ENCODE measurements at places on chromosomes 12 and 14.

GRCh38 chr14:102565331-102565887 is 27.0 kb upstream of the RCOR1 start:
- no peak for DNase-seq

- peak; percentile 22 for DNase-seq
Observed at GRCh38 chr14:53247596-53248370, 94.7 kb upstream of the DDHD1 start.

DNA sequence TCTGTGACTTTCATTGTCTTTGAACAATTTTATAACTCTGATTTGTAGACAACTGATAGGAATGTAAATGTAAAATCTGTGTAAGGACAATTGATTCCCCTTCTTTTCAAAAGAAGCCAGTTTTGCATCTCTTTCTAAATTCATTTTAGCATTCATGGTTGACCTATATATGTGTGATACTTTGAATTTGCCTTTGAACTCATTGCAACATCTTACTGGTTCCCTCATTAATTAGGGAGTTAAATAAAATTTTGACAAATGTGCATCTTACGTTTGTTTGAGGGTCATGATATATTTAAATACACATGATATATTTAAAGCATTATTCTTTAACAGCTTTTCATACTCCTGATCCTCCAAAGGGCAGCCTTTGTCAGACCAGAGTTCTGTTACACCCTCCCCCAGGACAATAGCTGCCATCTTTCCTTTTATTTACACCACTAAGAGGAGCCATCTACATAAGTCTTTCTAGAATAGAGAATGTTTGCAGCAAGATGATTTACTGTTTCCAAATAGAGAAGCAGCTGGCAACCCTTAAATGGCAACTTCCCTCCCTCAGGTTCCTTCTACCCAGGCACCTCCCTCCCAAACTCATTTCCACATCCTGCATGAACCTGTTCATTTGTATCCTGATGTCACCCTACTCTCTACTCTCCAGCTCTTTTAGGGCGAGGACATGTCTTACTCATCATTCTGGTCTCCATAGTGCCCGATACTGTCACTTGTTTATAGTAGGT is 40.2 kb upstream of the APPL2 start:
- DNase-seq: no peak

DNA sequence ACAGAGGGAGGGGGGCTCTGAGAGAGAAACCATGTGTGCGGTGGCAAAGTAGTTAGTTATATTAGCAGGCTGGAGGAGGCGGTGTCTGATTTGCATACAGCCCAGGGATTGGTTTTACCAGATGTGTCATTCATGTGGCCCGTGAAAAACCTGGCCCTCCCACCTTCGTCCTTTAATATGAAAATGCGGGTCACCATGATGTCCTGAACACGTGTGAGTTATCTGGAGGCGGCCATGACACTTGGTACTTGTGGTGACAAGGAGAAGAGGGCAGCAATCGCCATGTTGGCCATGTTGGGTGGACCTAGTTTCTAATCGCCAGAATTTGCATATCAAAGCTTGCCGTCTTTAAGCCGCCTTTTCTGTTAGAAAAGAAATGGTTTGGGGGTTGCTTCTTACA is 108.8 kb downstream of the RAD51B start:
- DNase-seq: no peak

GRCh38 chr14:100664231-100664630 is 62.5 kb upstream of the DLK1 start:
- no peak for DNase-seq

DNA sequence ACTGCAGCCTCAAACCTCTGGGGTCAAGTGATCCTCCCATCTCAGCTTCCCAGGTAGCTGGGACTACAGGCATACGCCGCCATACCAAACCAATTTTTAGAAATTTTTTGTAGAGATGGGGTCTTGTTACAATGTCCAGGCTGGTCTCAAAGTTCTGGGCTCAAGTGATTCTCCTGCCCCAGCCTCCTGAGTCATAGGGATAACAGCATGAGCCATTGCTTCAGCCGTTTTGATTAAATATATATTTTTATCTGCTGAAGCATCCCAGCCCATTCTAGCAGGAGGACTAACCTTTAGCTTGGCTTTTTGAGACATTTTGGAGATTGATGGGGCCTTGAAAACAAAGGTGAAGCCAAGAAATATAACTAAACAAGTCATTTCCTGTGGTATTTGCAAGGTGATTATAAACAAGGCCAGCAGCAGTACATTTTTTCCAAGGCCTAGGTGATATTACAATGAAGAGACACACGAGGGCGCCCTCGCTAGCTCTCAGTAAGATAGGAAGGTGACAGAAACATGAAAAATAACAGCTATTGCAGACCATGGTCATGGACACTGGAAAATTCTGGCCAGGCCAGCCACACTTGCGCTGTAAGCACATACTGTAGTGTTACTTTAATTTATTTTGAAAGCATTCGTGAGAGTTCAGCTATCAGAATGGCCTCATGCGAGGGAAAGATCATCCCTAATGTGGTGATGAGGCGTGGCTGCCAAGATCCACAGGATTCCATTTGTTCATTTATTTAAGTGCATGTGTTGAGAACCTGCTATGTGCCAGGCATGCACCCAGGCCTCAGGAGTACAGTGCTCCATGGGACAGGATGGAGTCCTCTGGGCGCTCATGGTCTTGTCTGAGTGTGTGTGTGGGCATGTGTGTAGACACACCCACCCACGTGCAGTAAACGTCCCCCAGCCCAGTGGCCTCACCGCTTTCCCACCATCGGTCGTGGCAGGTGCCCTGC is 63.5 kb downstream of the DGLUCY start:
- DNase-seq: peak; percentile 66

DNA sequence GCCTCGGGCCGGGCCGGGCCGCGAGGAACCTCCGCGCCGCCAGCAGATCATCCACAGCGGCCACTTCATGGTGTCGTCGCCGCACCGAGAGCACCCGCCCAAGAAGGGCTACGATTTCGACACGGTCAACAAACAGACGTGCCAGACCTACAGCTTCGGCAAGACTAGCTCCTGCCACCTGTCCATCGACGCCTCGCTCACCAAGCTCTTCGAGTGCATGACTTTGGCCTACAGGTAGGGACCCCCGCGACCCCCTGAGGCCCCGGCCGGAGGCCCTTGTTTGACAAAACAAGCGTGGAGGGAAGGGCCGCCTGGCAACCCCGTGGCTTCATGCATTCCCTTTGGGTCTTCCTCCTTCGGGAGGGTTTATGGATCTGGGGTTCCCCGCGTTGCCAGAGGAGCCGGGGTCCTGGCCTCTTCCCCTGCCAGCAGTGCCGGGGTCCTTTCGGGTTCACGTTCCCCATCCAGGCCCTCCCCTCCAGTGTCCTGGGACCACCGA is 526 bp downstream of the MLXIP start:
- no peak for DNase-seq

DNA sequence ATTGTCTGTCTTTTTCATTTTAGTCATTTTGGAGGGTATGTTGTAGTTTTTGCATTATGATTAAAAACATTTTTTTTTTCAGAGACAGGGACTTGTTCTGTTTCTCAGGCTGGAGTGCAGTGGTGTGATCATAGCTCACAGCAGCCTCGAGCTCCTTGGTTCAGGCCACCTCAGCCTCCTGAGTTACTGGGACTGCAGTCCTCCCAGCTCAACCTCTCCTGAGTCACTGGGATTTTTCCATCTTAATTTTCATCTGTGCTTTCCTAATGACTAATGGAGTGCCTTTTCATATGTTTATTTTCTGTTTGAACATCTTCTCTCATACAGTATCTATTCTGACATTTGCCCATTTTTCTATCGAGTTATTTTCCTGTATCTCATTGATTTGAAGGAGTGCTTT is 52.6 kb downstream of the DYRK2 start:
- DNase-seq: no peak

DNA sequence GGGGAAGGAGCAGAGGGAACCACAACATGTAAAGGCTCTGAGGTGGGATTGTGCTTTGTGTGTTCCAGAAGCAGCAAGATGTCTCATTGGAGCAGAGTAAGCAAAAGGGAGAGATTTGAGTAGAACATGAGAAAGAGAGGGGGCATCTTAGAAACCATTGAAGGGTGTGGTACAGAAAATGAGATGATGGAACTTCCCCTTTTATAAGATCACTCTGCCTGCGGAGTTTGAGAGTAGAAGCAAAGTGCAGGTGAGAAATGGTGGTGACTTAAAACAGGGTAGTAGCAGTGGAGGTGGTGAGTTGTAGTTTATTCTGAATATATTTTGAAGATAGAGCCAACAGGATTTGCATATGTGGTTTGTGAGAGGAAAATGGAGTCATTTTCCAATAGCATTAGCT is 56.0 kb downstream of the FBXO34 start:
- no peak for DNase-seq

GRCh38 chr12:34340534-34341361 is 318.5 kb downstream of the ALG10 start:
- DNase-seq: no peak

DNA sequence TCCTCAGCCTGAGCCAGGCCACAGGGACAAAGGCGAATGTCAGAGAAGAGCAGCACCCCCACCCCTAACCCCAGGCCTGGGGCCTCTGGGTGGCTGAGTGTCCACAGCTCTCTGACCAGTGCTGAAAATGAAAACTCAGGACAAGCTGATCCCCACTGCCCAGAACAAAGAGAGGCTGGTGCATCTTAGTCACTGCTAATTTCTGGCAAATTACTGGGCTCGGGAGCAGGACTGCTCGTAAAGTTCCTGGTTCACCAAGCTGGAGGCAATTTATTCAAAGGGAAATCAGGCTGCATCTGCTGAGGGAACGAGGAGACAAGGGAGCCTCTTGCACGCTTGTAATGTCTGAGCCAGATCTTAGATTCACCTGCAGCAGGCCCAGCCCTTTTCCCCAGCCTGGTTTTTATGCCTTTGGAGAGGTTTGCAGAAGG is 43.2 kb downstream of the CALM1 start:
- DNase-seq: no peak

- no peak for DNase-seq
Observed at GRCh38 chr14:52111583-52111982, 42.7 kb upstream of the NID2 start.

- DNase-seq: no peak
Observed at GRCh38 chr14:105532735-105533141, 6.4 kb downstream of the TMEM121 start.

DNA sequence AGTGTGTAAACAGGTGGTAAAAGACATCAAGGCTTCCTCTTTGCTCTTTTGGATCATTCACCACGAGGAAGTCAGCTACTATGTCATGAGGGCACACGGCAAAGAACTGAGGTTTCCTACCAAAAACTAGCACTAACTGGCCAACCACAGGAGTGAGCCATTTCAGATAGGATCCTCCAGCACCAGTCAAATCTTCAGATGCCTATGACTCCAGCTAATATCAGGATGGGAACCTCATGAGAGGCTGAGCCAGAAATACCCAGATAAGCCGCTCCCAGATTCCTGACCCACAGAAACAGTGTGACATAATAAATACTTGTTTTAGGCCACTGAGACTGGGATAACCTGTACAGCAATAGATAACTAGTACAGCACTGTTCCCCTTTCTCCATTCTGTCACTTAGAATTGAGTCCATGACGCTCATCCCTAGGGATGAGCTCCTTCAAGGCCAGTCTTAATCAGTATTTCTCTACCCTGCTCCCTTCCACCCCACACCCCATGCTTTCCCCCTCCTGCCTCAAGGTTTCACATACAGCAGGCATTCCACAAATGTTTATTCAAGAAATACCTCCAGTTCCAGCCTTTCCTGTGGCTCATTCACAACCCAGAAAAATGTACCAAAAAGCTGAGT is 68.4 kb downstream of the PPM1H start:
- no peak for DNase-seq

- no peak for DNase-seq
Observed at GRCh38 chr12:2751686-2752085, 43.1 kb upstream of the FKBP4 start.

GRCh38 chr14:72610096-72610830 is 283.6 kb downstream of the DPF3 start:
- DNase-seq: no peak

GRCh38 chr14:72847721-72848120 is 46.2 kb downstream of the DPF3 start:
- DNase-seq: no peak

DNA sequence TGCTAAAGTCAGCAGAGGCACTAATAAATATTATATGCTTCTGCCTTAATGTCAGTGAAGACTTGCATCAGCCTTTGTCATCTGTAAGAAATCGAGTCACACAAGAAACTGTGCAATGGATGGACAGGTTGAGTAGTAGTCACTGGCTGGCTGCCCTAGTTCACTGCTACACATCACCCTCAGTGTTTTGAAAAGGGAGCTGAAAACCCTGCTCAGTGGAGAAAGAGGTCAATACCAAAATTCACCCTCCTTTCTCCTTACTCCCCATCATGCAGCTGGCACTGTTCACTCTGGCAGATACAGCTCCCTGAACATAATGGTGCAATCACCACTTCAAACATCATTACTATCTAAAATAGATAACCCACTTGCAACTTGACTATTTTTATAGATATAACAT is 6.6 kb downstream of the ANKS1B start:
- no peak for DNase-seq

- no peak for DNase-seq
Observed at GRCh38 chr12:1205512-1206060, 214.6 kb downstream of the ERC1 start.

Measured in NCI-H1092 (cell line).